ENCODE measurements at places on chromosomes 7 and 10.

GRCh38 chr7:105905910-105906568 is 29.6 kb upstream of the ATXN7L1 start:
- DNase-seq: no peak

GRCh38 chr10:62919776-62920175 is 103.6 kb upstream of the EGR2 start:
- no peak for DNase-seq

DNA sequence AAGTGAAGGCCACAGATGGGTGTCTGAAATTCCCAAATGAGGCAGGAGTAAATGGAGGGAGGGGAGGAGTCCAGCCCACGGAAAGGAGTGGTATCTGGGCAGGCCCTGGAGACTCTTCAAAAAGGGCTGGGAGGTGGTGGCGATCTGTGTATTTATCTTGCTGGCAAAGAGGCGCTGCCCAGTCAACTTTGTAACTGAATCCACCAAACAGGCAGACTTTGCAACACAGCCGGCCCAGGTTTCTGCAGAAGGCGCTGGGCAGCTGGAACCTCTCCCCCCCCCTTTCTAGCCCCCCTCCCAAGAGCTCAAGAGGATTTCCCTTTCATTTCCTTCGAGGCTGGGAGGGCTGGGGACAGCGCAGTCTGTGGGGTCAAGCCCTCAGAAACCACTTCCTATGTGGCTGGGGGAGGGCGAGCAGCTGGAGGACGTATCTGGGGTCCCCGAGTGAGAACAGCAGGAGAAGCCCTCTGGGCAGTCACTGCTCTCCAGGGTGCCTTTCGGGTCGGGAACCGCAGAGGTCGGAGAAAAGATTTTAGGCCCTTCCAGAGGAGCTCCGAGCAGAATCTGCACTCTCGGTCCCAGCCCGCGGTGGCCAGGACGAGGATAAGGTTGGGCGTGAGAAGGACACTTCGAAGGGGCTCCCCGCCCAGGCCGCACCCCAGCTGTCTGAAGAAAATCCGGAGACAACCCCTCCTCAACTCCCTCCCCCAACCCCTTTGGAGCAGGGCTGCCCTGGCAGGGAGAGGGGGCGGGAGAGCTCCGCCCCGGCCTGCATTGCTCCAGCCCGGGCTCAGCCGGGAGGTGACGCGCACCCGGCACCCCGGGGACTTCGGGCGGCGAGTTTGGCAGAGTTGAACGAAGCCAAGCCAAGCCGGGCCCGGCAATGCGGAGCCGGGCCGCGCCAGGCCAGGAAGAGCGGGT is 965 bp downstream of the ZCCHC24 start:
- peak; percentile 84 for DNase-seq

- no peak for DNase-seq
These were observed 11.3 kb downstream of the RAB11FIP2 start for GRCh38 chr10:118035354-118036005.

GRCh38 chr7:47298636-47299035 is 283.3 kb downstream of the TNS3 start:
- no peak for DNase-seq

DNA sequence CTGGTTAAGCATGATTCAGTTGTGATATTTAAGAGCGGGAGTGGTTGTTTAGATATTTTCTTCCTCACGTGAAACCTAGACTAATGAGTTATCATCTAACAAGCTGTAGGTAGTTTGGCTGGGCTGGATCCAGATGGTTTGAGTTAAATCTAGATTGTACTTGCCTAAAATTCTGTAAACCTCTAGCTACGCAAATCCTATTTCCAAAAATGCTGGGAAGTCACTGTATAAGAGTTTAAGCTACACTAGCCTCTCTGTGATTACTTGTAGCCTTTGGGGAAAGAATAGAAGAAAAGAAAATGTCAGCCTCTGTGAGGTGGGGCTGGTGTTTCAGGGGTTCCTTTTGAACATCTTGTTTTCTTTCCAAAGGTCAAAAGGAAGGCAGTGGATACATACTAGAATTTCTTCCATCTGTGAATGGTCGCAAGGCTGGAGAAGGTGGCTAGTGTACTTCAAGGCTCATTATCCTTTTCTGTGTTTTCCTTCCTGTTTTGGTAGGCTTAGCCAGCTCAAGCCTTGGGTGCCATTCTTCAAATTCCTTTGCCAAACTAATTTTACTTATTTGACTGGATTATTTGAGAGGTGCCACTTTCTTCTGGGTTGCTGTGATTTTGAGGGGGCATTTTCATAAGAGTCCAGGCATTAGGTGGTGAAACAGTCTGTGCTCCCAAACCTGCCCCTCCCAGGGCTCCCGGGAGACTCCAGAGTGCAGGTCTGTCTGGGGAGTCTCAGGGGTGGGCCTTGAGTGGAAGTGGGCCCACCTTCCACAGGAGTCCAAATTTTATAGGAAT is 5.2 kb upstream of the EN2 start:
- DNase-seq: no peak

DNA sequence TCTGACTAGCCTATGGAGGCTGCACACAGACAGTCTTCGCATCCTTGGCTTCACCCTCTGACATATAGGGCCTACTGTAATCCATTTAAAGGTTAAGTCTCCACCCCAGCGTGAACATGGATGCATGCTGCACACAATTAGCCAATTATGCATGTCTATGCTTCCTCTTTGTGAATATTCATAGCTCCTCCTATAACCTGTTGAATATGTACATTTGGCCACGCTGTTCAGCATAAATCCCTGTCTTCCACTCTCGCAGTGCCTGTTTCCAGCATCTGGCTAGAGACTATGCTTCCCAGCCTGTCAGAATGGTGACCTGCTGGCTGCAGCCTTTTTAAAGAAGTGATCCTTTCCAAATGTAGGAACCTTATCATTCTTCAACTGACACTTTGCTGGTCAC is 106.7 kb downstream of the PRKAG2 start:
- no peak for DNase-seq

DNA sequence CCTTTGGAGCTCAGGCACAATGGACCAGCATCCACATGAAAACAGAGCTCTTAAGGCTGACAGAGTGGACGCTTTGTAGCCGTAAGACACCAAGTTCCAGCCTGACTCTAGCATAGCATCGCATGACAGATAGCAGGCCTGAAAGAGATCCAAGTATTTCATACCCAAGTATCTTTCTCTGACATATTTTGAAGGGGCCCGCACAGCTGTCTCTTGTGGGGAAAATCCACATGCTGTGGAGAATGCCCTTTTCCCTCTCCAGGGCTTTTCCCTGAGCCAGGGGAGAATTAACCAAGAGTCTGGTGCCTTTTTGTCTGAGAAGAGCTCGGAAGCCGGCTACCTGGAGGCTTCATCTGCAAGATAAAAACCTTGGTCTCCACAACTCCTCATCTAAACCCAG is 51.0 kb downstream of the CFAP46 start:
- no peak for DNase-seq

- no peak for DNase-seq
These were observed 1.2 kb upstream of the ZEB1 start for GRCh38 chr10:31317652-31318381.

GRCh38 chr10:1209355-1209979 is 153.3 kb downstream of the WDR37 start:
- no peak for DNase-seq

GRCh38 chr7:6317797-6318438 is 45.5 kb upstream of the CYTH3 start:
- DNase-seq: peak; percentile 91

- DNase-seq: no peak
These were observed 48.6 kb upstream of the PDGFA start for GRCh38 chr7:568031-568951.

- DNase-seq: peak; percentile 67
These were observed 4.6 kb downstream of the LANCL2 start for GRCh38 chr7:55369427-55370400.

GRCh38 chr7:70947181-70947580 is 184.8 kb upstream of the GALNT17 start:
- DNase-seq: no peak

DNA sequence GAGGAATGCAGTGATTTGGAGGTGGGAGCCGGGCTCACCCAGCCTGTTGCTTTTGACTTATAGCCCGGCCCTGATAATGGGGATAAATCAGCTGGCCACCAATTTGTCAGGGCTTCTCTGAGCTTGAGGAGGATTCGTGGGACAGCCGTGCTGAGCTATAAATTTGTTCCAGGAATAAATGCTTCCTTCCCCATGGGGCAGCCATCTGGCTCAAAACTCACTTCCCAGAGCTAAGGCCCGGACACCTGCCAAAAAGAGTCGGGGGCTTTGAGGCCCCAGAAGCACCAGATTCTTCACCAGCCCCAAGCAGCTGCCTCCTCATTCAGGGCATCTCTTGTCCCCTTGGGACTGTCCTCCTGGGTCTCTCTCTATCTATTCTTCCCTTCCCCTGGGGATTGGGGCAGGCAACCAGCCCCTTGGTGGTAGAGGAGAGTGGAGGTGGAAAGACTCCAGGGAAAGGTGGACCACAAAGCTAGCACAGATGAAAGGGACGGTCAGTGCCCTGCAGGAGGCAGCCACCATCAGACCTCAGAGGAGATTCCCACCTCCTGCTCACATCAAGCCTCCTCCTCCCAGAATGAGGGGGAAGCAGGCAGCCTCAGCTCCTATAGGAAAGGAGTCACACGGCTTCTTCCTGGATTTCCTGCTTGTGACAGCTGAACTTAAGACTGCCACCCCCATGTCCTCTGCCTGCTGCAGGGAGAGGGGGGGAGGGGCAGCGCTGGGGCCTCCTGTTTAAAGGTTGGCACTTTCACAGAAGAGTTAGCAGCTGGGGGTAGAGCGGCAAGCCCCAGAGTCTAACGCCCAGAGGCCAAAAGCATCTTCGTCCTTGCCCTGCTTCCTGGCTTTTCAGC is 44.2 kb upstream of the LRRC4 start:
- no peak for DNase-seq

GRCh38 chr10:4725917-4726606 is 99.9 kb upstream of the AKR1E2 start:
- peak; percentile 80 for DNase-seq

DNA sequence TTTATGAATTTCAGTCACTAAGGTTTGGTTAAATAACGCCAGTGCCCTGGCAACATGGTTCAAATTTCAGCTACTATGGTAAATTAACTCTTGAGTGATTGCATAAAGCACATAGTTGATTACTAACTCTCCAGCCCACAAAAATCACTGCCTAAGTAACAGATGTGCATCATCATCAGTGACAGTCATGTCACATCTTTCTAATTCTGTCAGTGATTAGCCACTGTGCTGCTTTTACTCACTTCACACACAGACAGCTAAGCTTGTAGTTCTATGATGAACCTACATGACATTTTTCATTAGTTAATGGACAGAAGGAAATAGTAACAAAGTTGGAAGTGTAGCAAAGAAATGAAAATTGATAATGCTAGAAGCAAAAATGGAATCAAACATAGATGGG is 108.9 kb downstream of the DNAH11 start:
- DNase-seq: no peak

DNA sequence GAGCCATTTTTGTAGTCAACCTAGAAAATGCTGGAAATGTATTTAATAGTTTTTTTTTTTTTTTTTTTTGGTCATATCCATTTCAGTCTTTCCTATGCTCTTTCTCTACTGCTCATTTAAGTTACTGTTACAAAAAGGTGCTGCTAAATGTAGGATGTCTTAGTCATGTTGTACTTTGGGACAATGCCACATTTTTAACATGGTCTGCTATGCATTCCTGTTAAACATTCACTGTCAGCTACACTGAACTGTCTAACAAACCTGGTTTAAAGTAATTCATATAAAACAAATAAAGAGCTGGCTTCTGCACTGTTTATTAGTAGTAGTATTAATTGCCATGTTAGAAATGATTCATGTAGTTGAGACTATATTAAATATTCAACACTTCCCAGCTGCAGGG is 108.6 kb downstream of the NSUN6 start:
- no peak for DNase-seq

- no peak for DNase-seq
These were observed 144.9 kb upstream of the HDAC9 start for GRCh38 chr7:18350678-18351077.

DNA sequence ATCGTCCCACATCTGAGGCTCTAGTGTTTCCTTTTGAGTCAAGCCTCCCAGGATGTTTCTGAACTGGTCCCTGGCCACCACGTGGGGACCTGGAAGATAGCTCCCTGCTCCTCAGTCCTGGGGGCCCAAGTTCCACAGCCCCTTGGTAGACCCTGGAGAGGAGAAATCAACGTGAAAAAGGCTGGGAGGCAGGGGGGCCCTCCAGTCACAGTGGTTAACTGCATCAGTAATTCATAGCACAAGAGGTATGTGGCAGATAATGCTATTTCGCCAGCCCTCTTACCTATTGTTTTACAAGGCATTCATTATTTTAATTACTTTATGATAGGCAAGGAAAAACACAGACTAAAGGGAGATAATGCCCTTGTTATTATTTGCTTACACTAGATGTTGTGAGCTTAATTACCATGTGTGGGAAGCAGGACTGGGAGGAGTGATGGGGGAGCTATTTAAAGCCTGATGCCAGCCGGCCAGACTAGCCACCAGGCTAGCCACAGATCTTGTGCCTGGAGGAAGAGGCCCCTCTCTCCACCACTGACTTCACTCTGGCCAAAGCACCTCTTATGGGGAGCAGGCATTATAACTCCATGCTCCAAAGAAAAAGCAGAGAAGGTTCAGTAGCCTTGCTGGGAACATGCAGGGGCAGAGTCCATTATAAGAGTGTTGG is 230.7 kb downstream of the KCNMA1 start:
- no peak for DNase-seq

GRCh38 chr7:14207138-14207537 is 217.7 kb upstream of the ETV1 start:
- no peak for DNase-seq

GRCh38 chr10:27743012-27743876 is 2.4 kb downstream of the MKX start:
- DNase-seq: peak; percentile 35

DNA sequence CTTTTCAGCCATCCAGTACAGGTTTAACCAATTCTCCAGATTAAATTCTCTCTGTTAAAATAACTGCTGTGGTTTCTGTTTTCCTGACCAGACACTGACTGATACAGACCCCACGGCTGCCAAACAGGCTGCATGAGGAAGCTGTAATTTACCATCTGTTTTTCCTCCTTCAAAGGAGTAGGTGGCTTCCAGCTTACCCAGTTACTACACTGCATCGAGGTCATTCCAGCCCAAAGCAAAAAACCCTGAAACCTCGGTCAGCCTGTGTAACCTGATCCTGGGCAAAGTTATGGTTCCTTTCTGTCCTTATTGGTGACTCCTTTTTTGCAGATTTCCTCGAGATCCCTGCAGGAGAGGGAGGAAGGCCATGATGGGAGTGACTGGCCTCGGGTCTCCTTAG is 27.9 kb upstream of the LOXL4 start:
- peak; percentile 46 for DNase-seq

- DNase-seq: peak; percentile 34
These were observed 40.2 kb downstream of the PDSS1 start for GRCh38 chr10:26737730-26738129.

- DNase-seq: peak; percentile 93
These were observed 4.3 kb downstream of the LRRC20 start for GRCh38 chr10:70378122-70378521.

All from mesenchymal stem cell (in vitro differentiated cells and primary cell).